SK-N-DZ (cell line): ENCODE measurements at places on chromosomes 12 and 14.

GRCh38 chr12:130334399-130334798 lies 3.3 kb upstream of the PIWIL1 start:
- DNase-seq, result no peak

DNA sequence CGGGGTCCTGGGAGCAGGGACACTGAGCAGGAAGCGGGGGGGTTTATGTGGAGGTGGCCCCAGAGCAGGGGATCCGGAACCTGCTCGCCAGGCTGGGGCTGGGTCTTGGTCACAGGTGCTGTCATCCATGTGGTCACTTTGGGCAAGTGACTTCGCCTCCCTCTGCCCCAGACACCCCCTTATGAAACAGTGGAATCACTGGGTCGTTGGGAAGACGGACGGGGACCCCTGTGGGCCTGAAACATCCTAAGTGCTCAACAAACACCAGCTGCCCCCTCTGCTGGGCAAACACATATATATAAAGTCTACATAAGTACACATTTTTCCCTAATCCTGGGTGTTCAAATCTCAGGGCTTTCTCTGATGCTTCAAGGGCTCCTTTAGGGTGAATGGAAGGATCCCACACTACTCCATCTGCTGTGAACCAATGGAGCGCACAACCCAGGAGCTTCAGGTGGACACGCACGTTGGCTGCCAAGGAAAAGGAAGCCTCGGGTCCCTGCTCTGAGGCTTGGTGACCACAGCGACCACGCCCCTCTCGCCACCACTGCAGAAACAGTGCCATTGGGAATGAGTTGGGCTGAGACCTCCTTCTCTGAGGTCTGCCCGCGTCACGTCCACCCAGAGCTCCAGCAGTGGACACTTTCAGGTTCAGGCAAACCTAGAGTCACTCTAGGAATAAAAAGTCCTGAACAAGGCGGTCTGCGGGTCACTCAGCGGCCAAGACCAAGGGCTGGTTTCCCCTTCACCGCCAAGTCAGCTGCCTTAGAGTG lies 54.6 kb downstream of the CDC42BPB start:
- DNase-seq, result no peak

- DNase-seq, result no peak
Observed at GRCh38 chr12:30692470-30692869, 3.2 kb downstream of the IPO8 start.

DNA sequence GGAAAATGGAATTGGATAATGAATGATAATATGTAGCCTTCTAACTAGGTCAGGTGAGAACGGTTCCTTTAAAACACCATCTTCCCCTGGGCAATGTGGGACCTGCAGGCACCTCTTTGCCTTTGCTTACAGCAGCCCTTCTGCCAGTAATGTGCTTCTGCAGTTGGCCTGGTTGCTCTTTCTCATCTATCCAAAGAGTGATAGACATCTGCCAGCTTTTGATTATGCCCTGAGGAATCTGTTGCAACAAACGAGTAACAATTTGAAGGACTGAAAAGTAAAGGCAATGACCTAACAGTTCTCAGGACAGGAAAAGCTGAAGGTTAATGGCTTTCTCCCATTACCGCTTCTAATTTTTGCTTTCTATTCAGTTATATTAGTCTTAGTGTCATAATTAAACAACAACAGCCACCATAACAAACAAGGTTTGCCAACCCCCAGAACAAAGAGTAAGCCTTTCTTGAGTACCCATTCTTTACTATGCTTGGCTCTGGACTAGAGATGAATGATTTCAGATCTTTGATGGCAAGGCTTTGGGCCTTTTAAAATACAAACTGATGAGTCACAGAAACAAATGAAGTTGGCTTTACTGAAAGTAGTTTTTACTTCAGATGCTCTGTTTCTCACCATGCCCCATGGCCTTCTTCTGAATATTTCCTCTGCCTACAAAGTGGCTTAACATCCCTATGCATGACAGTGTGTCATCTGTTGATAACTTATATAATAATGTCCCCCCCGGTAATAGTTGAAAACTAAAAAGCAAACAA lies 76.1 kb upstream of the KRR1 start:
- no peak for DNase-seq

- DNase-seq, result no peak
Observed at GRCh38 chr14:59538936-59539335, 37.7 kb downstream of the CCDC175 start.

GRCh38 chr14:59278111-59278510 lies 89.6 kb downstream of the DAAM1 start:
- DNase-seq, result no peak

GRCh38 chr14:69945912-69946311 lies 66.7 kb downstream of the SMOC1 start:
- no peak for DNase-seq

DNA sequence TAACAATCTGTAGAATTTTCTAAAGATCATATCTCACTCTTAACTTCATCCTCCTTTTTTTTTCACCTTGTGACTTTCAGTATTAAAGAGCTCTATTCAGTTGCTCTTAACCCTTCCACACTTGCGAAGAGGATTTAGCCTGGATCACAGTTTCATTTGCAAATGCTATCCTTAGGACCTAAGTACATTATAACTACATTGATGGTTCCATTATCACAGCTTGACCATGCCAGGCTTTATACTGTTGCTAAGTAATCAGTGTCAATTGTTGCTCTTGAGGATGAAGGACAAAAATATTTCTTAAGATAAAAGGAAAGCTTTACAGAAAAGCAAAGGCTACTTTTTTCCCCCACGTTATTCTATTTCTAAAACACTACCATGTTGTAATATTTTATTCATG lies 122.2 kb downstream of the PDZRN4 start:
- DNase-seq, result no peak
